Activated CD4-positive, alpha-beta T cell treated with anti-CD3 and anti-CD28 coated beads, Interleukin-2, Interleukin-6, amounts not matched to agents 100 ng/mL and 50 ng/mL, durations not matched to agents 16 hours and 8 hours (primary cell): ENCODE measurements at places on chromosomes 7 and 10.
A peak's percentile ranks its signal among the peaks of the same experiment; 100 is the strongest.

DNA sequence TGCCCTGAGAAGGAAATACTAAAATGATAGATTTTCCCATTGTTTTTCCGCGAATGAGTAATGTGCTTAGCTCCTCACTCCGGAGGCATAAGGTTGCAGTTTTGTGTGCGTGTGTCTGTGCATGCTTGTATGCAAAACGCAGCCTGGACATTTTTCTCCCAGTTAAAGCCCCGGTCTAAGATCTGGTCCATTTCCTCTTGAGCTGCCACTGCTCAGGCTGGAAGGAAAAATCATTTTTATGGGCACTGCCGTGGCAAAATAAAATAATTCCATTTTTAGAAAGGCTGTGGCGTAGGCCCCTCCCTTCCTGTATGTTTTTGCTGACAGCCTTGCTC is 260.6 kb downstream of the WDR37 start:
- DNase-seq: no peak

DNA sequence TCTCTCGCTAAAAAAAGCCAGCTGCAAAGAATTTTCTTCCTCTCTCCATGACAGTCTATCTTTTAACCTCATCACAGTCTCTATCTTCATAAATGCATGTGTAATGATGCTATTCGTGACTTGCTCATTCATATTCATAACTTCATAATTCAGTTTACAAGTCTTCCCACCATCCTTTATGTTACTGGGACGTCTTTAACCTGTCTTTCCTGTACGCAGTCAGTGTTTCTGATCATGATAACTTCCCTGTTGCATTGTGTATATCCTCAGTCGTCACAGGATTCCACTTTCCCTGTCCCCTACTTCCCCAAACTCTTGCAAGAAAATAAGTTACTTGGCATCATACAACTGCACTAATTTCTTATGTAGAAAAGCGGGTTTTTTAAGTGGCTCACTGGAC is 165.6 kb upstream of the ASAH2 start:
- no peak for DNase-seq

DNA sequence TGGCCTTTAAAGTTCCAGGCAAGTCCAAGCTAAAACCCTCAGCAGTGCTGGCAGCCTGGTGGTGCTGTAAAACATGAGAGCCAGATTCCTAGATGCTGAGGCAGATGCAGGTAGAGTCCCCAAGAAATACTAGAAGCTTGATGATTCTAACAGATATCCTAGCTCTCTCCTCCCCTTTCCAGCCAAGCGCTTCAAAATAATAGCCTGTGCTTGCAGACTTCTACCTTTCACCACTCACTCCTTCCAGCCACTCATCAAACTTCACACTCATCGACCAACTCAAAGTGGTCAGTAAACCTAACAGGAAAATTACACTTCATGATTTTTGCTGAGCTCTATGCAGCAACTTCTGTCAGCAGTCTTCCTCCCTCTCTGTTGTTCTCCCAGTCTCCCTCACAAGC is 50.2 kb downstream of the LMBR1 start:
- no peak for DNase-seq

- no peak for DNase-seq
Observed at GRCh38 chr7:107113866-107114265, 54.9 kb upstream of the HBP1 start.

DNA sequence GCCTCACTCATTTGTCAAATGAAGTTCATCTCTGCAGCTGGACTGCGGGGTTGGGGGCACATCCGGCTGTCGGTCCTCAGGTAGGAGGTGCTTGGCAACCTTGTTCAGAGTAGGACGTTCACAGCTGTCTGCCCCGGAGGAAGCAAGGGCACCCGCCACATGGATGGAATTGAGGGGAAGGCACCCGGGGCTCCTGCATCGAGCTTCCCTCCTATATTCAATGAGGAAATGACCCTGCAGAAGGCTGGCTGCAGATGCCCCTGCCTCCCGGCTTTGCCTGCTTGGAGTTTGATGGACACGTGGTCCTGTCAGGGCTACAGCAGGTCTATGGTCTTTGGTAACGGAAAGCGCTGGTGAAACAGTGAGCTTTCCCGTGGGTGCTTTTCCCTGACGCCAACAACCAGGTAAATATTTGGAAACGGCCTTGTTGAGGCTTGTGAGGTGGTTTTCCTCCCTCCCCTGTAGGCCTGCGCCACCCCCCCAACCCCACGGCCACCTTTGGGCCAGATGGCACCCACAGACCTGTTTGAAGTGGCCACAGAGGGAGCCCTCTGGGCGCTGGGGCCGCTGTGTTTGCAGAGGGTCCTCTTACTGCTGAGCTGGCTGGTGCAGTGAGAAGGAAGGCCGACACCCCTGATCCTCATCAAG is 32.9 kb downstream of the HTRA1 start:
- DNase-seq: no peak

GRCh38 chr10:124689911-124690498 is 54.2 kb downstream of the FAM53B start:
- DNase-seq: peak; percentile 67

DNA sequence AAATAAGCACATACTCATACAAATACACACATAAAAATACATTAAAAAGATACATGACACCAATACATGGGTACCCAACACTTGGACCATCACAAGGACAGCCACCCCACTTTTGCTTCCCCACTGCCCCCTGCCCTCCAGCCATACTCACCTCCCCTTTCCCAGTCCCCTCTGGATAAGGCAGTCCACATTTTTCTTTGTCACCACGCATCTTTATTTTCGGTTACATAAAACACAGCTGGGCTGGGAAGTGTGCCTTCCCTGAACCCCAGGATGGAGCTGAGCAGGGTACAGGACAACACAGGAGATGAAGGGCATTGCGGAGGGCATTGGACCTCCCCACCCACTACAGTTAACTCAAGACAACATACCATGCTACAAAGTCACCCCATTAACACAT is 1.1 kb upstream of the HOXA3 start:
- no peak for DNase-seq

GRCh38 chr10:61888744-61889143 is 12.8 kb upstream of the ARID5B start:
- no peak for DNase-seq

DNA sequence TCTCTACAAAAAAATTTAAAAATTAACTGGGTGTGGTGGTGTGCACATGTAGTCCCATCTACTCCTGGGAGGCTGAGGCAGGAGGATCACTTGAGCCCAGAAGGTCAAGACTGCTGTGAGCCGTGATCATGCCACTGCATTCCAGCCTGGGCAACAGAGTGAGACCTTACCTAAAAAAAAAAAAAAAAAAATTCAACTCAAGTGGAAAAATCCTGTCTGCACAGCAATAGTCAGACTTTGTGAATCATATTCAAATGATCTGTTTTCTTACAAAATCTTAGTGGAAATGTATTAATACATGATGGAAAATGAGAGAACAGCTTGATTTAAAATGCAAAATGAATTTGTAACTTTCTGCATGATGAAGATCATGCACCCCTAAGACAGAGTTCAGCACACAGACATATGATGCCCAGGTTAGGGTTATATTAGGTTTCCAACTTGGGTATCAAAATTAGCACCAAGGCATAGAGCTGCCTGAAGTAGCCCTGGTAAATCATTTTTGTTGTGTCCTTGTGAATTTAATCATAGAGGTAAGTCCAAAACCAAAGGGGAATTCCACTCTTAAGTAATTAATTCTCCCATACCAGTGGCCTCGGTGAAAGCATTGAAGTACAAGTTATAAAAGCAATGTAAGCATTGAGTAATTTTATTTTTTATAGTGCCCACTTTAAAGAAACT is 93.8 kb downstream of the ADD3 start:
- peak; percentile 35 for DNase-seq

- peak; percentile 65 for DNase-seq
Observed at GRCh38 chr10:66180581-66181318, 745.1 kb upstream of the LRRTM3 start.

- DNase-seq: peak; percentile 66
Observed at GRCh38 chr10:130179640-130180039, 43.4 kb downstream of the GLRX3 start.

DNA sequence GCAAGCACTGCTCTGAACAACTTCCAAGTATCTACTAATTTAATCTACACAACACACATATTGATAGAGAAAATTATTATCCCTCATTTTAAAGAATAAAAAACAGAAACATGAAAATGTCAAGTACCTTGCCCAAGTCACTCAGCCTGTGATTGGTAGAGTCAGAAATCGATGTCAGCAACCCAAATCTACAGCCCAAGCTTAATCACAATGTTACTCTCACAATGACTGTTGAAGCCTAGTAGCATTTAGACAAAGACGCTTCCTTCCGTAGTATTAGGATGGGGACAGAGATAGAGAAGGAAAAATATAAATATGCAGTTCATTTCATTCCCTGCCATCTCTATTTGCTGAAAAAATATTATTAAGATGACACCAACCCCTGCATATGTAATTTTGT is 242.5 kb downstream of the ELMO1 start:
- DNase-seq: peak; percentile 51

DNA sequence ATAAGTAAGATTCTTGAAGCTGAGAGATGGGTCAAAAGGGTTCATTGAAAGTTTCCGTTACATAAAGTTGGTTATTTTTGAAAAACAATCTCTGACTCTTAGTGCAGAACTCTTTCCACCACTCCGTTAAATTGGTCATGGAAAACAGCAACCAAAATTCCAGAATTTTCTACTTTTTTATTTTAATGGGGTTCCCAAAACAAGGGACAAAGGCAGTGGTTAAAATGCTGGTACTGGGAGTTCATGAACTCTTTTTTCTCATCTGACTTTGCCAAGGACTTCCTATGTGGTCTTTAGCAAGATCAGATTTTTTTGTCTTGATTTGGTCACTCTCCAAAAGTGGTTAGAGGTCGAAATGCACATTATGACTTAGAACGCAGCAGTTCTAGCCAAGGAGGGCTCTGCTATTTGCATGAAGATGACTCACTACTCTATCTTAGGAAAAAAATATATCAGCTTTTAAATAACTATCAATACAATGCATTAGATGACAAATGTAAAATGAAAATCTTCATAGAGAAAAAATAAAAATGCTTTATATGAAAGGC is 145.7 kb downstream of the REEP3 start:
- peak; percentile 36 for DNase-seq

DNA sequence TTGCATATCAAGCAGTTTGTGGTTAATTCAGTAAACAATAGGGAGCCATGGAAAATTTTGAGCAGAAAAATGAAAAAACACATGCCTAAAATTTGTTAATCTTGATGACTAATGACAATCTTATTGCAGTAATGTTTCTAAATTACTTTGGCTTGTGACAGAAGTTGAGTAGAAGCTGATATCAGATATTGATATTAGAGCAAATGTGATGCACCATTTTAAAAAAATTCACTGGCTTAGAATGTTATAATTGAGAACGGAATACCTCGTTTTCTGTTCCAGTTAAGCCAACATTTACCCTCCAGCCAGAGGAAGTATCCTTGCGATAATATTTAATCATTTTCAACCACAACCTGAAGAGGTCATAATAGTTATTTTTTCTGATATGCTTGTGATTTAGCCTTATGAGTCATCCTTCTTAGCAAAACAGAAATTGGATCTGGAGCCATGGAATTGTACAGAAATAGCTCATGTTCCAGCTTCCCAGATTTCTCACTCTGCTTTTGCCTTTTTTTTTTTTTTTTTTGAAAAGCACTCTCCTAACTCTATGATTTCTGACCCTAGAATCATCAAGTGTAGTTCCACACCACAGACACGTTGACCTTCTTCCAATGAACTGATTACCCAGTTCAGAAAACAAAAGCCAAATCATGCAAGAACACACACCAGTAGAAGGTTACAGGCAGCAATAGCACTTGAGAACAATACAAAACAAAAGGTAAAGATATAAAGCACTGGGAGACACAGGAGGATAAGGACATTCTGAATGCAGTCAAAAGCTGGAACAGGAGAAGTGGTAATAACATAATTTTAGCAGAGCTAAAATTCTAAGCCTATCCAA is 96.8 kb upstream of the PHYHIPL start:
- DNase-seq: no peak

GRCh38 chr7:102837802-102838201 is 75.0 kb upstream of the LRRC17 start:
- no peak for DNase-seq

DNA sequence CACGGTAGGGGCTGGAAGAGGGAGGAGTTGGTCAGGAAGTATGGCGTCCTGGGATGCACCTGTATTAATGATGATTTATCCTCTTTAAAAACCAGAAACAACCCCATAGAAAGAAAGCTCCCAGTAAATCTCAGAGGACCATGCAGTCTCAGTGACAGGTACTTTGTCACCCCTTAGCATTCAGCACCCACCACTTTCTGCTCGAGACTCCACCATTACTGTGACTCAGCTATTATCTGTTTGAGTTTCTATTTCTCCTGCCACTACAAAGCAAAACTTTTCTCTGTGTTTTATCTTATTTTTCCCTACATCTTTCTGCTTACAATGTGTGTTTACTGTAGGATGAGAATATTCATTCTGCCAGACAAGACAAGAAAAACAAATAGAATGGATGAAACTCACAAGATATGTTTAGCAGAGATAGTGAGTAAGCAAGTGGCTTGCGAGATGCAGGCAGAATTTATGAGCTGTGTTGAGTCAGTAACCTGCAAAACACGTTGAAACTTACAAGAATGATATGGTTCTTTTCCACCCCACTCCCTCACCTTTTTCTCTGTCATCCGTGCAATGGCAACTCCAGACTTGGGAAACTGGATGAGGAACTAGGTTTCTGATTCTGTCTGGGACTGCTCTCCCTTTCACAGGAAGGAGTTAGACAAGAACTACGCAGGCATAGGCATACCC is 127.1 kb downstream of the AOAH start:
- peak; percentile 23 for DNase-seq

- peak; percentile 63 for DNase-seq
Observed at GRCh38 chr10:129877773-129878371, 86.2 kb downstream of the EBF3 start.

- no peak for DNase-seq
Observed at GRCh38 chr10:124601431-124602120, 140.0 kb downstream of the LHPP start.

- DNase-seq: no peak
Observed at GRCh38 chr10:76459016-76459730, 1027.7 kb downstream of the LRMDA start.

DNA sequence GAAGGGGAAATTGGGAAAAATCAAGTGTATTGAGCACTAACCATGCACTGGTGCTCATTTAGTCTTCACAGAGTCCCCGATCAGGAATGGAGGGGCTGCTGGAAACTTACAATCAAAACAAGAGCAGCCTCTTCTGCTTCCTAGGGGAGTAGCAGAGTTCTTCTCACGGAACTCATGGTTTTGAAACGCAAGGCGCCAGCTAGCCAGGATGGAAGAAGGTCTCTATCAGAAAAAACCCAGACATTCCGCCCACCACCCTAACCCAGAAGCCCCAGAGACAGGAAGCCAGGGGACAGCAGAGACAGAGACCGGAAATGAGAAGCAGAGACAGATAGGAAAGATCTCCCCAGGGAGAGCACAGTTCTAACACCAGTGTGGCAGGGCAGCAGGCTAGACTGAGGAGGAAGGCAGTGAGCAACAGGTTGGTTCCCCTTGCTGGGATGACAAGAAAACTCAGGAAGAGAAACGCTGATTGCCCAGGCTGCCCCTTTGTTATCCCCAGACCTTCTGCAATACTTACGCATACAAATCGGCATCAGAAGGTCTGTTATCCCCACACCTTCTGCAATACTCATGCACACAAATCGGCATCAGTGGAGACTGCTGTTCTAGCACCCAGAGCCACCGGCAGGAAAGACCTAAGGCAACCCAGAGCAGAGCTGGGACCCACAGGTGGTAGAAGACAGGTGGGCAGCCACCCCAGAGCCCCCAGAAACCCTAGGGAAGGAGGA is 99.2 kb downstream of the CPXM2 start:
- no peak for DNase-seq
